ENCODE measurements at places on chromosomes 5 and 9.

- DNase-seq: no peak
Observed at GRCh38 chr5:79975422-79975821, 15.6 kb downstream of the MTX3 start.

GRCh38 chr9:87198716-87199115 is 251.4 kb upstream of the GAS1 start:
- DNase-seq: no peak

GRCh38 chr5:113085880-113086409 is 109.3 kb downstream of the DCP2 start:
- DNase-seq: no peak

GRCh38 chr9:4362281-4362680 is 62.4 kb upstream of the GLIS3 start:
- DNase-seq: no peak

GRCh38 chr5:124628721-124629596 is 117.5 kb downstream of the ZNF608 start:
- DNase-seq: no peak

All from NCI-H2029 (cell line).